NCI-H2081 (cell line): ENCODE measurements at places on chromosomes 4 and X.

- no peak for DNase-seq
Measured at GRCh38 chr4:1480720-1481119, 74.5 kb upstream of the NKX1-1 start.

DNA sequence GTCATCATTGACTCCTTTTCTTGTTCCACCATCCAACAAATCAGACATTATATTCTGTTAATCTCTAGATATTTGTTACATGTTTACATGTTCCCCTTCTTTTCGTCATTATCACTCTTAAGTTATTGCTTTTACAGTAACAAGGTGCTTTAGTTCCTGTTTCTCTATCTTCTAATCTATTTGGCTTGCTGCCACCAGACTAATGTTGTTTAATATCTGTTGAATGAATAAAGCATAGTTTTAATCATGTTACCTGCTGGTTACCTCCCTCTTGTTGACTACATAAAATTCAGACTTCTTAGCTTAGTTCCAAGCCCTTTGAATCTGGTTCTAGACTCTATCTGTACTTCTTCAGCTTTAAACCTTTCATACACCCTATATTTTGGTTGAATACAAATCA lies 129.8 kb upstream of the TRIM2 start:
- no peak for DNase-seq

DNA sequence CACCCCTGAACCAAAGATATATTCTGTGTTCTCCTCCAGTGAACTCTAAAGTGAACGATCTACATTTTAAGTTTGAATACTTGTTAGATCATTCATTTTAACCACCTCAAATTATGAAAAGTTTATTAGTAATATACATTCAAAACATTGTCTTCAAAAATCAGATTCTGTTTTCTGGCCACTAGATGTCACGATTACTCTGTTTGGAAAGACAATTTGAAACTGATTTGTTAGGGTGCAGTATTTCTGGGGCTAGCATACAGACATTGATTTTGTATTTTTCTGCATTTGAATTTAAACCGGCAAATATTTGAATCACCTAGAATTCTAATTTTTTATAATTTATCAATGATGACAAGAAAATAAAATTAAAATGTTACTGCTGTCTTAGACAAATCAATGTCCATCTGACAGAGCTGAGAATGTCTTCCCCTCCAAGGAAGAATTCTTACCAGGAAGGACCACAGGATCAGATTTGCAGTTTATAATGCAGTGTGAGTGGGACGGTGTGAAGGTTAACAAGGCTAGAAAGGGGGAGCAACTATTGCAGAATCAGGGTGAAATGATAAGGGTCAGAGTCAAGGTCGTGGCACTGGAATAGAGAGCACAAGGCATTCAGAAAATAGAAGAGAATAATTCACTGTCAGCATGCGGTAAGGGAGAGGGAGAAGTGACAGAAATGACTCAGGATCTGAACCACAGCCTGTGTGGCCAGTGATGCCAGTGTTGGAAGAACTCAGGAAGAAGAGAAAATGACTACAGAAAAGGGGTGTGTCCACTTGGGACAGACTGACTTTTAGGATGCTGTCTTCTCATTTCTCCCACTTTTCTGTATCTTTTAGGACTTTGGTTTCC lies 91.6 kb downstream of the ANXA10 start:
- peak; percentile 1 for DNase-seq

DNA sequence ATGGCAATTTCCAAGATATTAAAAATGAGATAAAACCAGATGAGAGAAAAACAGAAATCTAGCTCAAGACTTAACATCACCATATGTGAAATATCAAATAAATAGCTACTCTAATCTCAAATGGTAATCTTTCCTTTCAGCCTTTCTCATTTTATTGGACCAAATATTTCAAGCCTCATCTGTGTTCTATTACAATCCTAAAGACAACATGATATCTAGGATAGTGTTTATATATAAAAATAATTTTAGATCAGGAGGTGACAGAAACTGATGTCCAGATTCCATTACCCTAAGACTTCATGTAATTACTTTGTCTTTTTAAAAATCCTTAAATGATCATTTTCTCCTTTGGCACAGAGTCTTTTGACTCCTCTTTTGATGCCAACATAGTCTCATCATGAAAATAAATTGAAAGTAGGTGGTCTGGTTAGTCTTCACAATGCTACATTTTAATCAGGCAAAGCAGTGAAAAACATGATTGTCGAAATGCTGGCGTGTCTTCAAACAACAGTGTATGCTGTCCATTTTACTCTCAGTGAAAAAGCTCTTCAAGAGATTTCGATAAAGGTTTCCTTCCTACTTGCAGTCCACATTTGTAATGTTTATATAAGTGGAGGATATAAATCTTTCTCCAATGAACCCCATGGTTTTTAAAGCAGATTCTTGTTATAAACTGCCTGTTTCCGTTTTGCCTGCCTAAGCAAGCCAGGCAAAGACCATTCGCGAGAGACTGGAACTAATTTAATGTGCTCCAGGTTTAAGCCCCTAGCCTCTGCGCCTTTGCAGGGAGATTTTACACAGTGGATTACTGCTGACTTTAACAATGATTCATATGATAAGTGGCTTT lies 169.8 kb downstream of the SCFD2 start:
- DNase-seq, result no peak

GRCh38 chr4:169404960-169405359 lies 134.2 kb upstream of the SH3RF1 start:
- no peak for DNase-seq

- DNase-seq, result no peak
Measured at GRCh38 chr4:99614491-99614890, 39.9 kb downstream of the MTTP start.

DNA sequence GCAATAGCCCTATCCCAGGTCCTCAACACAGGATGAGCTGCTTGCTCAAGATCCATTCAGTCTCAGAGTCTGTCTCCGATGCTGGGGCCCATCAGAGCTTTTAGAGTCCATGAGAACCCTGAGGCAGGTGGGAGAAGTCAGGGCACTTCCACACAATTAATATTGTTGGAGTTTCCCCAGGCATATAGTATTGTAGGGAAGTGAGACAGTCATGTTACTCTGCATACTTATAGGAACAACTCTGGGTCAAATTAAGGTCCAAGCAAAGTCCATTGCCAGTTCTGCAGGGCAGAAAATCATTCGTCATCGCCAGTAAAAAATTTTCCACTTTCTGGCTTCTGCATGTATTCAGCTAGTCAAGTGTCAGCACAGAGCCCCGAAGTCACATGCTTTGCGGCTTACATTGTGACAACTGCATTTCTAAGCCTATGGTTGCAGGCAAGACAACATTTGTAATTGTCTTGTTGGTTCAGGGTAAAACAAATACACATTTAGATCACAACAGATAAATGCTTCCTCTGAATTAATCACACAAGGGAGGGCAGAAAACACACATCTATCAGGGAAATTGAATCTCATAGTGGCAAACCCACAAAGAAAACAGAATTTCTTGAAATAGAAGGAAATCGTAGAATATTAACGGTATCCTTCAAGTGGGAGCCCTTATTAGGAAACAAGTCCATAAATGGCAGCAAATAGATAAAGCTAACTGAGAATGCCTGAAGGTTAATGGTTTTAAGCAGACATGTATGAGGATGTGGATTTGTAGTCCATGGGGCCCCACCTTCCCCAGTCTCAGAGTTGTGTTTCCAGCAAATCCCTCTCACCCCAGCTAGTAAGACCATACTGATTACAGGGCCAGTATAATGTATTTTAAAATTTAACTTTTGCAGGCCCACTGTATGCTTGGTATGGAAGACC lies 412.1 kb upstream of the RASGEF1B start:
- DNase-seq, result no peak

GRCh38 chrX:104310090-104310489 lies 55.4 kb upstream of the ESX1 start:
- DNase-seq, result no peak
